ENCODE measurements at places on chromosomes 2 and 18.
A peak's percentile ranks its signal among the peaks of the same experiment; 100 is the strongest.

DNA sequence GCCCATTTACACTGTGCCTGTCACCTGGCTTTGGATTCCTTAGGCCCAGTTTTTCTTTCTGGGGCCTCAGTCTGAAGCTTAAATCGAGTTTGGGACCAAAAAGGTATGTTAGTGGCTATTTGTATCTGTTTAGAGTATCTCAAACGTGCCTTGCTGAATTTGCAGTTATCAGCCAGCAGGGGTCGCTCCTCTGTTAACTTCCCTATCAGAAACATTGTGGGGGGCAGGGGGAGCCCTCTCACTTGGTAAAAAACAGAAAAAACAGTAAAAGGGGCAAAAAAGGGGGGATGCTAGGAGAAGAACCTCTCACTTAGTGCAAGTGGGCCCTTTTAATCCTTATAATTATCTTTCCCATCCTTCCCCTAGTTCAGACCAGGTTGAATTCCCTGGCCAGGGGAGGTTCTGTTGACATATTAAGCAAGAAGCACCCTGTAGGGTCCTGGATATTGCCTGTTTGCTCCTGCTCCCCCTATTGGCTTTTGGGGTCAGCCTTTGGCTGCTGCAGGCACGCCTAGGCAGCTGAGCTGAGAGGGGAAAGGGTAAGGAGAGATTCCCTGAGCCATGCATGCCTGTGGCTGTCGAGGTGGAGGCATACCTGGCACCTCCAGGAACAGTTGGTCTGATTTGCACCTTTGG, 8.8 kb upstream of the IFIH1 start:
- peak; percentile 29 for DNase-seq

DNA sequence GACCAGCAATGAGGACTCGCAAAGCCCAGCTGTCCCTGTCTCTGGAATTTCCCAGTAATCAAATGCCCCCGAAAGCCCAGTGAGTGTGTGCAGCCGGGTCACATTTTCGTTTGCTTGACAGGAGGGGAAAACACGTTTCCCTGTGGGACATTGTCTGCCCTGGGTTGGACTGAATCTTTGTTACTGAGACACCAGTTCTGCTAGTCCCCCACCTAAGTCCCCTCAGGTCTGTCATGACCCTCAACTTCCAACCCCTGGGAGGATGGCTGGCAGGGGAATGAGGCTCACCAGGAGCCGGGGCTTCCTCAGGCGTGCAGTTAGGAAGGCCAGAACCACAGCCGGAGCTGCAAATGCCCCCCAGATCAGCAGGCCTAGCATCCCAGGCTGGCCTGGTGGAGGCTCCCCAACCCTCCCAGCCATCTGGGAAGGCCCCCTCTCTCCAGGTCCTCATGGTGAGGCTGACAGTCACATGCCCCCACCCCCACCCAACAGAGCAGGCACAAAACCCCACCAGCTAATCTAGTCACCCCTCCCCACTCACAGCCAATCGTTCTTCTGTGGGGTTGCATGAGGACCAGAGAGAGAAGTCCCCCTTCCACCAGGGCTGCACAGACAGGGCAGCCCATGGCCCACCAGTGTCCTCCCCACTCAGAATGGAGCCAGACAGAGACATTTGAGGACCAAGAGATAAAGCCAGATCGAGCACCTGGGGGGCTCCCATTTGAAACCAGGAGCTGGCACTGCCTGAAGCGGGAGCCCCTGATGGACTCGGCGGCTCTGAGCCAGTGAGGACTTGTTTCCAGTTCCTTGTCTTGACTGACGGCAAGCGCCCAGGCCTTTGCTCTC, 33.6 kb downstream of the CYP26B1 start:
- no peak for DNase-seq

- DNase-seq, result no peak
Observed at GRCh38 chr2:201261471-201261870, 1.1 kb downstream of the CASP8 start.

DNA sequence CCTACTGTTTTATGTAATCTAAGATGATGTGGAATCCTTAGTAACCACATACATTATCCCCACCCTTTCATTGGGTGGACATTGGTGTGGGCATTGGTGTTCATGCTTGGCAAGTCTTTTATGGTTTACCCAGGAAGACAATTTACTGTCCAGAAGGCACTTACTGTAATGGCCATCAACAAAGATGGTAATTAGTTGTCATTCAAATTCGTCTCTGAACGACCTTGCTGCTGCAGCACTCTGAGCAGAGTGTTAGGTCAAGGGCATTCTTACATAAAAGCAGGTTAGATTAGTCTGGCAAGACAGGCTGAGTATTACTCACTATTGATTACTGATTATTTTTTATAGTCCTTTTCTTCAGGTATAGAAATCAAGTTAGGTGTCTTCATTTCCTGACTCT, 447.9 kb downstream of the XIRP2 start:
- DNase-seq, result no peak

DNA sequence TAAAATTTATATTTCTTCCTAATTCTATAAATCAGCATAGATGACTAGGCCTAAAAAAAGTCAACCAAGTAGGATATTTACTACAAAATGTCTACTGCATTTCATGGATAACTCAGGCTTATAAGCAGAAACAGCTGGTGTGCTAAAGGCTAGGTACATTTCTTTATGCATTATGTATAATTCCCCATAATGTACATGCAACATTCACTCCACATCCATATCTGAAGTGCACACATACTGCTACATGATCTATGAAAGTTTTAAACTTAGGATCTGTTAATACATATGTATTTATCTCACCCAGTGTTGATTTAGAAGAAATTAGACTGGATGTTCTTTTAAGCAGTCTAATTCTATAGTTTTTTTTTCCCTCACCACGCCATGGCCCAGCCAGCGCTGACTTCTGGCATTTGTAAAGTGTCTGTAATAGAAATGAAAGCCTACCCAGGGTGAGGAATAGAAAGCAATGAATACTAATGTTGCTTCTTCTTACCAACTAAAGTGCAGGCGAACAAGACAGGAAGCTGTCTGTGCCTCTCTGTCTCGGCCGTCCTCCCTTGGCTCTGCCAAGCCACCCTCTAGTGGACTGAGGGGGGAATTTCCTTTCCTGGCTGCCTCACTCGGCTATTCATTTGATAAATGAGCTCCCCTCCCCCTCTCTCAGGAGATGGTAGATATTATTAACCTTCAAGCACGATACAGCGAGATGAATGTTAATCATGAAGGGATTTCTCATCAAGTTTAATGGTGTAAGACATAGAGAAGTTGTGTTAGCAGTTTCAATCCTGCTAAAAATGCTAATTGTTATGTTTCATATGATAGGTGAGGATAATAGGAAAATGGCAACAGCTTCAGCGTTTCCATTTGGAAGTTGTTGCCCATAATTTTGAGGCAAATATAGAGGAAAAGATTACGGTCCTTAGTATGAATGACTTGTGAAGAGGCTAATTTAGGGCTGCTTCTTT, 384.5 kb downstream of the MTX2 start:
- peak; percentile 94 for DNase-seq

GRCh38 chr2:175234153-175234552, 52.6 kb upstream of the ATP5MC3 start:
- peak; percentile 82 for DNase-seq

- peak; percentile 66 for DNase-seq
Observed at GRCh38 chr18:75915941-75916623, 488.6 kb upstream of the SMIM21 start.

DNA sequence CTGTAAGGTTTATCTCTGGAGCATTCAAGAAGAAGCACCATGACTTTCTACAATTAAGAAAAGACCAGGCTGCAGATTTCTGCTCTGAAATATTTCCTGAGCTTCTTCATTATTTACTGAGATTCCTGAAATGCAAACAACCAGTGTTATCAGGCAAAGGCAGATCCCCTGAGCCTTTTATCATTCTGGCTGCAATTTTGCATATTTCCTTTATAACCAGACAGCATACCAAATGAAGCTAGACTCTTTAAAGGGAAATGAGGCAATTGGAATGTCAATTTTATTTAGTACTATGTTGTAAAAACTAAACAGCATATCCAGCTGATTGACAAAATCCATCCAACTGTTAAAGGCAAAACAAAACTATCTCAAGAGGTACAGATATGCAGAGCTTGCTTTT, 372.5 kb downstream of the RIT2 start:
- no peak for DNase-seq

GRCh38 chr2:180618570-180618969, 361.8 kb upstream of the UBE2E3 start:
- no peak for DNase-seq

DNA sequence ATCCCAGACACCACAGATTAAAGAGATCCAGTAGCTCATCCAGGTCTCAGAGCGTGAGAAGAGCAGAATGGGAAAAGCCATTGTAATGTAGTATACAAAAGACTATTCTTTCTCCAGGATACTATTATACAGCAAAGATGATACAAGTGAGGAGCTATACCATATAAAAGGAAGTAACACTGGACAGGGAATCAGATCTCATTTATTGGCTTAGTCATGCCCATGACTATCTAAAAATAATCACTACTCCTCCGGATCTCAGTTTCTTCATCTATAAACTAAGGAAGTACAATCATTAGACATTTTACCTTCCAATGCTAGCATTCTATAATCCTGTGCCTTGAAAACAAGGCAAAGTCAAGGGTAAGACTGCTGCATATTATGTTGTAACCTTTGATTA, 19.4 kb downstream of the KRCC1 start:
- DNase-seq, result no peak

GRCh38 chr18:58097121-58097906, 53.3 kb downstream of the NEDD4L start:
- no peak for DNase-seq

GRCh38 chr2:69957965-69958364, 3.5 kb downstream of the ASPRV1 start:
- no peak for DNase-seq

- DNase-seq, result no peak
Observed at GRCh38 chr18:49878567-49879270, 65.4 kb upstream of the ACAA2 start.

DNA sequence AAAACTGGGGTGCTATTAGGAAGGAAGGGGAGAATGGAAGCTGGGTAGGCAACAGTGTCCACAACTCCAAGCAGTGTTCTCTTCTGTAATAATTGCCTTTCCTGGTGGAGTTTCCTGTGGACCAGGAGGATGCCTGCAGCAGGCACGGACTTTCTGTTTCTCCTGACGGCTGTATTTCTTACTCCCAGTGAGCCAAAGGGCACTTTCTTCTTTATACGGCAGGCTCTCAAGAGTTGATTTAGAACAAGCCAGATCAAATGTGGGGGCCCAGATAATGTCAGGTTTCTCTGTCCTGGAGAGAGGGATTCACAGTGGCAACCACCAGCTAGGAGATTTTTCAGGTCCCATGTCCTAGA, 13.0 kb upstream of the PROC start:
- no peak for DNase-seq

DNA sequence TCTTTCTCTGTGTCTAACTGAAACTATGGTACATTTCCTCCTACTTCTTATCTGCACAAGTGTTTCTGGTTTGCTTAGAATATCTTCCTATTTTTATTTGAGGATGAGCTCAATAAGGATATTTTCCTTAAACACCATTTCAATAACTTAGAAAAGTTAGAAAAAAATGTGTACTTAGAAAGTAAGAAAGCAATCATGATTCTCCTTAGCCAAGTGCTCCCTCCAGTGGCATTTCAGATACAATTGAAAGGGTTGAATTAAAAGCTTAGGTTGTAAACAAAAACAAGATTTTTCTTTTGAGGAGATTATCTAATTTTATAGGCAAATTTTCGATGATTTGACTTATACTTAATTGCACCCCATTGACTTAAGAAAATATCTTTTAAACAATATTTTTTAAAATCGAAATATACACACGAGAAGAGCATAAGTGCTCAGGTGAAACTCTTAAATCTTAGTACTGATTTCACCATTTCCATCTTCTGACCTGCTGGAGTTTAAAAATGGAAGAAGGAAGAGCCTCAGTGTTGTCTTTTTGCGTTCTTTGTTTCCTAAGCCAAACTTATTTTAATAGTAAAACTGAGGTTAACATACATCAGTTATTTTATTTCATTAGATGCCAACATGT, 26.9 kb downstream of the C18orf63 start:
- peak; percentile 35 for DNase-seq

GRCh38 chr2:102005989-102006885, 14.5 kb downstream of the IL1R2 start:
- DNase-seq, result peak; percentile 67

- DNase-seq, result no peak
Observed at GRCh38 chr18:32683044-32683443, 89.8 kb downstream of the KLHL14 start.

GRCh38 chr2:173218326-173219056, 136.2 kb upstream of the CDCA7 start:
- DNase-seq, result peak; percentile 58

- DNase-seq, result no peak
Observed at GRCh38 chr2:74576863-74577229, 22.3 kb downstream of the DOK1 start.

DNA sequence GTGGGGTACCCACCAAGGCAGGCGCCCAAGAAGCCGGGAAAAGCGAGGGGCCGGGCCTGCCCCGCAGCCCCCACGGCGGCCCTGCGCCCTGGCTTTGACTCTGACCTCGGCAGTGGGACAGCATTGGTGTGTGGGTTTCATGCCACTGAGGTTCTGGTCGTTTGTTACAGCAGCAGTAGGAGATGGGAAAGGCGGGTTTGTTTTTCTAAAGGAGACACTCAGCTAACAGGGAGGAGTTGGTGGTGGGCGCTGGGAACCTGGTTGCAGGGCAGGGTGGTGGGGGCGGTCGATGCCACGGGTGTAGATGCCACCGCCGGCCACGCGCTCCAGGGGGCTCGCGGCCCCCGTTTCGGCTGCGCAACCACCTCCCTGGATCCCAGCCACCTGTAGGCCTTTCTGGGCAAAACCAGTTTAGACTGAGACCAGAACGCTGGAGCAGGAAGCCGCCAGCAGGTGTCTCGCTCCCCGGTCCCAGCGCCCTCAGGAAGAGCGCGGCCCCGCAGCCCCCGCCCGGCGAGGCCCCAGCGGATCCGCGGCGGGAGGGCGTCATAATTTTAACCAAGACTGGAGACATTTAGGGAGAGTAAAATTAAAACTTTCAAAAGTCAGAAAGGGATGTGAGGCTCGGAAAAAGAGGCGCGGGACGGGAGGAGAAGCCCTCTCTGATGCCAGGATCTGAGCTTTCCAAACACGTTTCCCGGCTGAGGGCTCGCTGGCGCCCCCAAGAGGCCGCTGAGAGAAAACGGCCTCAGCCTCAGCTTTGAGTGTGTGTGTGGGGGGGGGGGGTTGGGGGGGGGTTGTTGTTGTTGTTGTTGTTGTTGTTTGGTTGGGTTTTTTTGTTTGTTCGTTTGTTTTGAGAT, 17.4 kb downstream of the CIDEA start:
- peak; percentile 91 for DNase-seq

DNA sequence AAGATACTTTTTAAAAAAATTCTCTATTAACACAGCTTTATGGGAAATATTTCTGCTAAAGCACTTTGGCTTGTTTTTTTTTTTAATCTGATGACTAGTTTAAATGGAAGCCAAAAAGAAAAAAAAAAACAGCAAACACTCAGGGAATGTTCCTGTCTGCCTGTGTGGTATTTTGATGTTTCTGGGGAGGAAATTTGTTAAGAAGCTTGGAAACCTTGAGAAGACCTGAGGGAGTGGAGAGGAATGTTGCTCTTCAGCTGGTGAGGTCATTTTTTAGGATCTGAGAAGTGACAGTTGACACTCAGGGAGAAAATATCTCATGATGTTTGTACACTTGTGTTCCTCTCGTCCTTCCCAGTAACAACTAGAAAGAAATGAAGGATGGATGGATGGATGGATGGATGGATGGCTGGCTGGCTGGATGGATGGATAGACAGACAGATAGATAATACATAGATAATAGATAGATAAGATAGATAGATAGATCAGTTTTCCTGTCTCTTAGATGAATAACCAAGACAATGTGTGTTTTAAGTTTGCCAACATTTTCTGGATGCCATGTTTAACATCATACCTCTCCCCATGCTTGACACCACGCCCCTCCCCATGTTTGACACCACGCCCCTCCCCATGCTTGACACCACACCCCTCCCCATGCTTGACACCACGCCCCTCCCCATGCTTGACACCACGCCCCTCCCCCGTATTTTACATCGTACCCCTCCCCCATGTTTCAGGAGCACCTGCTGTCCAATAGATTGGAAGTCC, 84.8 kb downstream of the CTIF start:
- DNase-seq, result no peak

Data from NCI-H82 (cell line).